ENCODE measurements at places on chromosomes 7 and 10.

DNA sequence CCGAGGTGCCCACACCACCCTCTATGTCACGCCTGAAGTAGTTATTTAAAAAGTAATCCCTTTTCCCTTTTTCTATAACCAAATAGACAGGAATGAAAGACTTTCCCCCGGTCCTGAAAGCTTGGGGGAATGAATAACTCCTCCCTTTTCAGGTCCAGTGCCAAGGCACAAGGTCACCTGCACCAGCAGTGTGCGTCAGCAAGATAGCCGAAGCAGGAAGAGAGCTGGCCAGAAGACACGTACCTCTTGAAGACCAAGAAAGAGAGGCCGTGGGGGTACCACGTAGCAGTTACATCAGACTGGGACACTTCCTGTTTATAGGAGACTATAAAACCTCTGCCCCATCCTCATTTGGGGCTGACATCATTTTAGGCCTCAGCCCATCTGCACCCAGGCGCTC, 10.7 kb upstream of the AKR1B1 start:
- no peak for DNase-seq

- DNase-seq: no peak
These were observed 25.9 kb downstream of the GRK5 start for GRCh38 chr10:119233123-119233820.

DNA sequence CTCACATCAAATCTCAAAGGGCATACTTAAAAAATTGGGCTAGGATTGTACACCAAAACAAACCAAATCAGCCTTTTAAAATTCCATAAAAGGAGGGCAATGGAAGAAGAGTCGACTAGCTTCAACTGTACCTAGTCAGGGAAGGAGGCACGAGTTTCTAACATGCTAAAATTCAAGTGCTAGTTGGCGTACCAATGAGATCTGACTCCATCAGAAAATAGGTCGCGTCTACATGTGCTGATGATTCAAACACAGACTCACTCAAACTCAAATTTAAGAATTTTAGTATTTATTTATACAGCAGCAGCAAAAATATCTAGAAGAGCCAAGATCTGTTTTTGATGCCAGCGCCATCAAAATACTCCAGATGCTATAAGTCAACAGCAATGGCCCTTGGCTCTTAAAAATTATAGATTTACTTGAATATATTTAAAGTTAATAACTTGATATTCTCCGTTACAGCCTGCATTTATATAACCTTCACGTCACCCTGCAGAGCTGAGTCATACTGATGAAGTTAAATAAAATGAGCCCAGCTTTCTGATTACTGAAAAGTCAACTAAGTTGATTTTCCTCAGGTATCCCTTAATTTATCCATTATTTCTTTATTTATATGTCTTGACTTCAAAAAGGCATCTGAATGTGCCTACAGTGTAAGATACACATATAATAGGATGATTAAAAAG, 302.1 kb upstream of the IMMP2L start:
- DNase-seq: no peak

DNA sequence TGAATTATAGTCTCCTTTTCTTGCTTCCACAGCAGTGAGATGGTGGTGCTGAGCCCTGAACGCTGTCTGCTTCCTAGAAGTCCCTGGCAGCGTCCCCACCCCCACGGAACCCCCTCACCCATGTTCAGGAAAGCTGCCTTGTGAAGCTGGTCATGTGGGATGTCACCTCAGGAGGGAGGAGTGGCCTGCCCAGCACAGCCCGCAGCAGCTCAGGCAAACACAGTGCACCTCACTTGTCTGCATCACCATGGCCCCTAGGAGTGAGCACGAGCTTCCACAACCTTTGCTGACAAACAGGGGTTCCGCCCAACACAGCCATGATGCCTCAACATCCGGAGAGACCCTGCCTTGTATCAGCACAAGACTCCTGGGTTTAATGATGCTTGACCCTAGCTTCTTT, 508.9 kb downstream of the RPS24 start:
- no peak for DNase-seq

DNA sequence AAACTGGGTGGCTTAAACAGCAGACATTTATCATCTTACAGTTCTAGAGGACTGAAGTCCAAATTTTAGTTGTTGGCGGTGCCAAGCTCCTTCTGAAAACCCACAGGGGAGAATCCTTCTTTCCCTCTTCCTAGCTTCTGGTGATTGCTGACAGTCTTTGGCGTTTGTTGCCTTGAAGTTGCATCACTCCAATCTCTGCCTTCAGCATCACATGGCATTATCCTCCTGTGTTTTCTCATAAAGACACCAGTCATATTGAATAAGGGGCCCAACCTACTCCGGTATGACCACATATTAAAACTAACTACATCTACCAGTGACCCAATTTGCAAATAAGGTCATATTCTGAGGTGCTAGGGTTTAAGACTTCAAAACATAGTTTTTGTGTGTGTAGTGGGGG, 472.1 kb upstream of the IGFBP3 start:
- no peak for DNase-seq

- no peak for DNase-seq
These were observed 245.1 kb downstream of the CAMK1D start for GRCh38 chr10:12594448-12594944.

- DNase-seq: no peak
These were observed 175.0 kb downstream of the PLPP4 start for GRCh38 chr10:120632047-120632446.

GRCh38 chr7:78530351-78530750, 731.8 kb downstream of the PHTF2 start:
- DNase-seq: no peak

Measured in neural crest cell (in vitro differentiated cells).